ENCODE measurements at places on chromosomes 7 and 10. TPM values are rescaled to one million over a fixed set of nuclear protein-coding genes. Genes with fewer than 3 reads are reported as not detected.
A peak's percentile ranks its signal among the peaks of the same experiment; 100 is the strongest.

SH2D4B gene
- total RNA-seq, result 0.35 TPM

DNA sequence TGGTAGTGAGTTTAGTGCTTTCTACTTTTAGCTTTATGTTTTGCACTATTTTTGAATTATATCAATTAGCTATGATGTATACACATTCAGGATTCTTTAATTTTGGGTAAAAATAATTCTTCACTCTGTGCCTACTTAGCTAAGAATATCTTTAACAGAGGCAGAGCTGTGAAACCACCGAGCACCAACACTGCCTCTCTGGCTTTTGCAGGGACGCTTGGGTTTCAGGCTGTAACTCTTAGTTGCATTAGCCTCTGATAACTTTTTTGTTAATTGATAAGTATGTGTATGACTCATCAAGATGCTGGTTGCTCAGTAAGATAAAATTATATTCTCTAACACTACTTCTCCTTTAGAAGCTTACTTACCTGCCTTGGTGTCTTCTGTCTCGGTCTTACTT, 738.3 kb downstream of the AUTS2 start:
- DNase-seq, result no peak

GRCh38 chr10:1398626-1399410, 338.5 kb downstream of the ADARB2 start:
- peak; percentile 43 for DNase-seq

- DNase-seq, result no peak
Measured at GRCh38 chr10:84539216-84539615, 210.8 kb downstream of the CCSER2 start.

CAMK2B gene
- 1.2 TPM for total RNA-seq

TMEM26 gene
- 1.4 TPM for total RNA-seq

GRCh38 chr10:97399843-97400545, 1.1 kb downstream of the RRP12 start:
- no peak for DNase-seq

DNA sequence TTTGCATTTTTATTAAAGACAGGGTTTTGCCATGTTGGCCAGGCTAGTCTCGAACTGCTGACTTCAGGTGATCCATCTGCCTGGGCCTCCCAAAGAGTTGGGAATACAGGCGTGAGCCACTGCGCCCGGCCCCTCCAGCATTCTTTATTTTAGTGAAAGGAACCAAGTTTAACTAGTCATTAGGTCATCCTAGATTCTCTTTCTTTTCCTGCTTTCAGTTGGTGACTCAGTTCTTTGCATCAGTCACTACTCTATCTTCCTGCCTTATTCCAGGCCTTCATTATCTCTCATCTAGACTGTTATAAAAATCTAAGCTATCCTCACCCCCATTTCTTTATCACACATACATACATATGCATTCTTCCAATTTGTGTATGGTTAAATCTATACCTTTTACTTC, 63.7 kb downstream of the PRSS58 start:
- no peak for DNase-seq

HOXA10 gene
- total RNA-seq, result 19.7 TPM

- peak; percentile 33 for DNase-seq
Measured at GRCh38 chr10:124200011-124200410, 106.6 kb upstream of the CHST15 start.

- no peak for DNase-seq
Measured at GRCh38 chr10:30897048-30897447, 134.6 kb downstream of the ZNF438 start.
